ENCODE measurements at places on chromosomes 13 and 19.

DNA sequence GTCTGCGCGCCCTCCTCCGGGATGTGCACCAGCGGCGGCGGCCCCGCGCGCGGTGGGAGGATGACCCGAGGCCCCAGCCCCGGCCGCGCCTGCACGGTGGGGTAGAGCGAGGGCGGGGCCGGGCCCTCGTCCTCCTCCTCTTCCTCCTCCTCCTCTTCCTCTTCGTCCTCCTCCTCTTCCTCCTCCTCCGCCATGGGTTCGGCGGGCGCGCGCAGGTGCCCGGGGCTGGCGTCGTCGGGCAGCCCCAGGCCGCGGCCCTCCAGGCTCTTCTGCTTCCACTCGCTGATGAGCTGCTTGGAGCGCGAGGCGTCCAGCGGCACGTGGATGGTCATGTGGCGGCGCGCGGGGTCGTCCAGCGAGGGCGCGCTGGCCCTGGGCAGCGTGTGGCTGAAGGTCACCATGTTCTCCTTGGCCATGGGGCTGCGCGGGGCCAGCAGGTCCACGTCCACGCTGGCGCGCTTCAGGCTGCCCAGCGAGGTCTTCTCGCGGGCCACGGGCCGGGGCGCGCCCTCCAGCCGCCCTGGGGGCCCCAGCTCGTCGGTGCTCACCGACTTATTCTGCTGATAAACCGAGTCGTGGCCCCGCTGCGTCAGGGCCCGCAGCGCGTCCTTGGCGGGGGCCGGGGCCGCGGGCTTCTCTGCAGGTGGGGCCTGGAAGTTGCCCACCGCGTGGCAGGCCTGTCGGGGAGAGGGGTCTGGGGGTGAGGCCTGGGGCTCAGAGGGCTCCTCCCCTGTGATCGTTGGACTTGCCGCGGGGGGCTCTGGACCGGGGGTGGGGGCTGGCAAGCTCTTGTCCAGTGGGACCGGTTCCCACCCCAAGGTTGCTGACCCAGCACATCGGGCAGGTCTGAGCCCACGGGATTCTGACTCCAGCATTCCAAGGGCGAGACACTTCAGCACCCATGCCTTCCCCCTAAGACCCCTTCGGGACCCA lies 8.3 kb downstream of the PLPPR3 start:
- DNase-seq, result no peak

GRCh38 chr19:3359015-3359918 lies 7.1 kb upstream of the NFIC start:
- peak; percentile 65 for DNase-seq

DNA sequence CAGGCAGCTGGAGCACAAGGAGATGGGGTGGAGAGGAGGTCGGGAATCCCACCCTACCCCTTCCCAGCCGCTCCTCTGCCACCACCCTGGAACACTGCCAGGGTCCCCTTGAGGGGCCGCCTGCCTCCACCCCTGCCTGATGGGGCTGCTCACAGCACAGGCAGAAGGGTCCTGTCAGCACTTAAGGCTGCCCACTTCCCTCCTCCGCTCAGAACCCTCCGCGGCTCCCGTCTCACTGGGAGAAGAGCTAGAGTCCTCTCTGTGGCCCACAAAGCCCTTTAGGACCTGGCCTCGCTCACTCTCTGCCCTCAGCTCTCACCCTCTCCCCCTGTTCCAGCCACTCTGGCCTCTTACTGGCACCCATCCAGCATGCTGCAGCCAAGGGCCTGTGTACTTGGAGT lies 3.4 kb upstream of the POLD1 start:
- no peak for DNase-seq

GRCh38 chr13:39401046-39401705 lies 201.8 kb downstream of the LHFPL6 start:
- DNase-seq, result no peak

DNA sequence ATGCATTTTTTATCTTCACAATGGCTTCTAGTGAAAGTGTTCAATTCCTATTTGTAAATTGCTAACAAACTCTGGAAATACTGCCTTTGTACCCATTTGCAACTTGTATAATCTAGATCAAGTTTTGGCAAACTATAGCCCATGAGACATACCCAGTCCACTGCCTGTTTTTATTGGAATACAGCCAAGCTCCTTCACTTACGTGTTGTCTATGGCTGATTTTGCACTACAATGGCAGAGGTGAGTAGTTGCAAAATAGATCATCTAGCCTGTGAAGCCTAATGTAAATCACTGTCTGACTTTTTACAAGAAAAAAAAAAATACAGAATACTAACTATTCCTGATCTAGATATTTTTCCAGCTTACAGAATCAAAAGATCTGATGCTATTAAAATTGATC lies 37.1 kb downstream of the DZIP1 start:
- DNase-seq, result no peak

DNA sequence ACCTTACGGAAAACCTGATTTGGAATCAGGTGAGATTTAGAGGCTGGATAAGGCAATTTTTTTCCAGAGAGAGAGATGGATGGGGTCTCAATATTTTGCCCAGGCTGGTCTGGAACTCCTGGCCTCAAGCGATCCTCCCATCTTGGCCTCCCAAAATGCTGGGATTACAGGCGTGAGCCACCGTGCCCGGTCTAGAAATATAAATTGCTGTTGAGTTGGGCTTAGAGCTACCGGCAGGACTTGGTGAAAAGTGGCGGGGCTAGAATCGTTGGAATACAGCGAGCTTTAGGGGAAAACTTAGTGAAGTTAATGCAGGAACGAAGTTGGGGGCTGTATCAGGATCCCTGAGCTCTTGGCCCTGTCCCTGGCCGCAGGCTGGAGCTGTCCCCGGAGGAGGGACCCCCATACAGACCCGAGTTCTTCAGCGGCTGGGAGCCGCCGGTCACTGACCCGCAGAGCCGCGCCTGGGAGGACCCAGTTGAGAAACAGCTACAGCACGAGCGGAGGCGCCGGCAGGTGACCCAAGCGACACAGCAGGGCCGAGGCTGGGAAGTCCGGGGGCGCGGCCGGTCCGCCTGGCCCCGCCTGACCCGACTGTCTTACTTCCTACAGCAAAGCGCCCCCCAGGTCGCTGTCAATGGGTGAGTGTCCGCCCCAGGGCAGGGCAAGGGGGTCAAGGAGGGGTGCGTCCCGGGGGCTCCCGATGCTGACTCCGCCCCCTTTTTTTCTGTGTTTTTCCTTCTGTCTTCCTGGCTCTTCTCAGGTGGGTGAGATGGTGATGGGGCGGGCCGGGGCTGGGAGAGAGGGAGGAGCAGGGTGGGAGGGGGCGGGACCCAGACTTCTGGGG lies 7.6 kb downstream of the EPS8L1 start:
- no peak for DNase-seq

Measured in stimulated activated CD8-positive, alpha-beta memory T cell treated with anti-CD3 and anti-CD28 coated beads, Interleukin-15, amount 100 ng/mL, for 4 hours (primary cell).